Suprapubic skin (tissue), 4 donors: ENCODE measurements at places on chromosomes 13 and 19.

- peaks cover 53% of the 10 kb centered on the region for H3K36me3 ChIP-seq
- no peak for DNase-seq
- H3K4me1 ChIP-seq, result peaks cover 46% of the 10 kb centered on the region
- no peak overlapping the region for H3K27ac ChIP-seq
- no peaks in the 10 kb centered on the region for H3K27me3 ChIP-seq
Observed at GRCh38 chr19:45045671-45046353, 7.0 kb downstream of the CLASRP start.

DNA sequence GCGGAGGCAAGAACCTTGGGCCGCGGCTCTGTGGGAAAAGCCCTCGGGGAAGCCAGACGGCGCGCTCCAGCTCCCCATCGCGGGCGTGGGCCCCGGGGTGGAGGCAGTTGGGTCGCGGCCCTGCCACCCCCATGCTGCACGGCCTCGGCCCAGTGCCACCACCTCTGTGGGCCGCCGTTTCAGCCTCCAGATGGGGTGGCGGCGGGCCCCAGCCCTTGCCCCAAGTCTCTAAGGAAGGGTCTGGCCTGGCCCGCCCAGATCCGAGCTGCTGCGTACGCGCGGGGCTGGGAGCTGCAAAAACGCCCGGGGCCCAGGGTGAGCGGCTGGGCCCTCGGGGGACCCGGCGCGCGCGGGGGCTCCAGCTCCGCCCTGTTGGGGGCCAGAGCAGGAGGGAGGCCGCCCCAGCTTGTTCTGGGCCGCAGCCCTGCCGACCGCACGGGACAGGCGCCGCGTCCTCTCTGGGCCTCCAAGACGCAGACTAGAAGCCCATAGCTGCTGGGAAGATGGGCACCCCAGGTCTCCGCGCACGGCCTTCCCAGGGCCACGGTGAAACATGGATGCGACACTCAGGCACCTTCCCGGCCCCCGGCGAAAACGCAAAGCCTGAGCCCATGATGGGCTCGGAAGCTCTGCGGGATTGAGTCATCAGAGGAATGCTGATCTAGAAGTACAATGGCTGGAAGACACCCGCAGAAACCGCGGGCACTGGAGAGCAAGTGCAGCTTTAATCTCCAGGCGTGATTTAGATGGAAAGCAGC is 110.1 kb downstream of the KCTD15 start:
- peak overlapping the region; percentile 96 for H3K27ac ChIP-seq
- H3K4me3 ChIP-seq, result peak overlapping the region; percentile 59
- H3K27me3 ChIP-seq, result peaks cover 11% of the 10 kb centered on the region
- peak; percentile 72 for DNase-seq

DNA sequence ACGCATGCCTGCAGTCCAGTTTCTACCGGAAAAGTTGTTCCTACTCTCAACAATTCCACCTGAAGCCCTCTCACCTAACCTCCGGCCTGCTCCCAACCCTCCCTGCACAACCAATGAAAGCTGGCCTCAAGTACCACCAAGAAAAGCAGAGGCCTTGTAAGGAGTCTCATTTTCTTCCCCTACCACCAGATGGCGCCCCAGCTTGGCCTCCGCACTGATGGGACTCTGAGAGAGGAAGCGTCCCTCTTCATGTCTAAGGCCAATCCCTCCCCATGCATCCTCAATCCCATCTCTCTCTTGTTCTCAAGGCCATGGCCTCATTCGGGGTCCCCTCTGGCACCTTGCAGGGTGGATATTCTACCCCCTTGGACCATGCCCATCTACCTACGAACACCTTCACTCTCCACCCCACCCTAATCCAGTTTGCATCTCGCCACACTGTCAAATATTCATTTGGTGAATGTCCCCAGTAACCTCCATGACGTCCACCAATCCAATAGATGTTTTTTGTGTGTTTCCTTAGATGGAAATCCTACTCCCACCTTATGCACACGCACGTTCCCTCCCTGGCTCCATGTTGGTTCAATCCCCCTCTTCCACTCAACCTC is 412.8 kb downstream of the ZNF536 start:
- no peak overlapping the region for H3K27ac ChIP-seq
- H3K27me3 ChIP-seq, result peaks cover 5% of the 10 kb centered on the region
- no peak overlapping the region for H3K4me3 ChIP-seq
- no peaks in the 10 kb centered on the region for H3K36me3 ChIP-seq

GRCh38 chr19:33748231-33748630 is 48.4 kb upstream of the KCTD15 start:
- H3K4me3 ChIP-seq, result no peak overlapping the region
- no peak for DNase-seq
- H3K4me1 ChIP-seq, result no peaks in the 10 kb centered on the region

- no peaks in the 10 kb centered on the region for H3K36me3 ChIP-seq
- H3K27ac ChIP-seq, result no peak overlapping the region
- DNase-seq, result no peak
- H3K27me3 ChIP-seq, result no peaks in the 10 kb centered on the region
- H3K4me3 ChIP-seq, result no peak overlapping the region
Observed at GRCh38 chr19:16476401-16476800, 4.6 kb upstream of the EPS15L1 start.
